ENCODE measurements at places on chromosomes 16 and 17. TPM values are rescaled to one million over a fixed set of nuclear protein-coding genes. Genes with fewer than 3 reads are reported as not detected.

- peak overlapping the region; percentile 98 for H3K4me3 ChIP-seq
- H3K36me3 ChIP-seq, result peaks cover 31% of the 10 kb centered on the region
- H3K27ac ChIP-seq, result peak overlapping the region; percentile 98
- H3K4me1 ChIP-seq, result peaks cover 36% of the 10 kb centered on the region
- no peaks in the 10 kb centered on the region for H3K27me3 ChIP-seq
- peak; percentile 82 for DNase-seq
Measured at GRCh38 chr16:11257131-11257938, 1.3 kb upstream of the SOCS1 start.

DNA sequence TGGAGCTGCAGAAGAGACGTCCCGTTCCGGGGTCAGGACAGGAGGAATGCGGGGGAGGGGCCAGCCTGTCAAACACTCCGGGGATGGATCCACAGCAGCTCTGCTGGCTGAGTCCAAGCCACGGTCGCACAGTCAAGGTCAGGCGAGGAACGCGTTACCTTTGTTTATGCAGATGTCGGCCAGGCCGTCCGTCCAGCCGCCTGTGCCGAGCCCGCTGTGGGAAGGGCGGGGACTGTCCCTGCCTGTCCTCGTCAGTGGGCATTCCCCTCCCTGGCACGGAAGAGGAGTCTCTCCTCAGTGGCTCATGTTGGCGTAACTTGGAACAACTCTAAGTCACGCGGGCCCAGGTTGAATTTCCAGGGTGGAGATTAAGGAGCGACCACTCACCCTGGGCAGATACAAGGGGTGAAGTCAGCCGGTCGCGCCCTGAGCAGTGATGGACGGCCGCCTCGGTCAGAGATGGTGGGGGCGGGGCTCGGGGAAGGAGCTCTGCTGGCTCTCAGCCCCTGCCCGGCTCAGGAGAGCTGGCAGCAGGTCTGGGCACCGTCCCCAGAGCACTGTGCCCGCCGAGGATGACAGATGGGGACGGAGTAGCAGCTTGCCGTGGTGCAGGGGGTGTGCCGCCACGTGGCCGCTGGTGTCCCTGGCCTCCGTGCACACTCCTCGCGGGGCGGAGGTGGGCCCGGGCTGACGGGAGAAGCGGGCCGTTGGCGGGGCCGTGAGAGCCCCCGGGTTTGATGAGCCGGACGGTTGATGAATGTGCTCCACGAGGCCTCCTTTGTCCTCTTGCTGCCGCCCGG, 7.3 kb downstream of the CACNA1H start:
- no peaks in the 10 kb centered on the region for H3K4me1 ChIP-seq
- H3K27me3 ChIP-seq, result peaks cover 9% of the 10 kb centered on the region
- no peaks in the 10 kb centered on the region for H3K36me3 ChIP-seq
- no peak overlapping the region for H3K27ac ChIP-seq

- H3K36me3 ChIP-seq, result no peaks in the 10 kb centered on the region
- no peak for DNase-seq
- peaks cover 42% of the 10 kb centered on the region for H3K27me3 ChIP-seq
- H3K4me1 ChIP-seq, result no peaks in the 10 kb centered on the region
Measured at GRCh38 chr16:24273508-24274182, 17.5 kb downstream of the CACNG3 start.

DNA sequence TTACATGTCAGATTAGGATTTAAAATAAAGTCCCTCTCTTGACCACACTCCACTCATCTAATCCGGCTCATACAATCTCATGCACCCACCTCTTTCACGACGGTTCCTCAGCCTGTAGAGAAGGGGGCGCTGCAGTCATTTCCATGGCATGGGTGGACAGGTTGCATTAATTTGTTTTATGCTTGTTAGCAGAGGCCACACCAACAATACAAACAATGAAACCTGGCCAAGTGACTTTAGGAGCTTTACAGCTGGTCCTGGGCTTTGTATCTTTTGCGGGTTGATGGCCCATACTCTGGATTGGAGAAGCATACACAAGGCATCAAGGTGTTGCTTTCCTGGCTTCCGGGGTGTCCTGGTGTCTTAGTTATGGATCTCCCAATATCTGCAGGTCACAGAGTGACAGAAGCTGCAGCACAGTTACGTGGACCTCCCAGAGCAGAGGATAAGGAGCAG, 9.7 kb upstream of the SNF8 start:
- peaks cover 3% of the 10 kb centered on the region for H3K4me1 ChIP-seq
- H3K4me3 ChIP-seq, result no peak overlapping the region
- H3K36me3 ChIP-seq, result no peaks in the 10 kb centered on the region
- no peak overlapping the region for H3K27ac ChIP-seq
- DNase-seq, result peak; percentile 40

GRCh38 chr16:53378138-53378537, 56.1 kb upstream of the RBL2 start:
- peaks cover 27% of the 10 kb centered on the region for H3K4me1 ChIP-seq
- H3K36me3 ChIP-seq, result peaks cover 5% of the 10 kb centered on the region
- H3K4me3 ChIP-seq, result no peak overlapping the region
- H3K27me3 ChIP-seq, result no peaks in the 10 kb centered on the region
- H3K27ac ChIP-seq, result peak overlapping the region; percentile 51

APOH gene
- total RNA-seq, result not detected

SLC22A31 gene
- total RNA-seq, result 0.49 TPM

Measured in activated CD4-positive, alpha-beta T cell treated with anti-CD3 and anti-CD28 coated beads for 36 hours (primary cell).